Bronchial epithelial cell (primary cell): ENCODE measurements at places on chromosomes 11 and 22. TPM values are rescaled to one million over a fixed set of nuclear protein-coding genes. Genes with fewer than 3 reads are reported as not detected.

The CREB3L1 gene
- total RNA-seq = 0.13 and 0.53 TPM in 2 replicates

The OR4C11 gene
- not detected in 2 replicates for total RNA-seq

The CTSC gene
- total RNA-seq = 72.1 and 80.8 TPM in 2 replicates

The FAM111B gene
- total RNA-seq = under 0.01 TPM in 2 replicates

The NLRP6 gene
- not detected in 2 replicates for total RNA-seq

The AP2A2 gene
- 9.5 and 17.8 TPM in 2 replicates for total RNA-seq

The MS4A2 gene
- not detected in 2 replicates for total RNA-seq

The MS4A15 gene
- total RNA-seq = not detected in 2 replicates

The PLEKHB1 gene
- 0.13 TPM in 1 of 2 replicates, not detected in the other for total RNA-seq

The NXPE1 gene
- total RNA-seq = not detected in 2 replicates

The OR51B4 gene
- total RNA-seq = not detected in 2 replicates

The PLEKHA7 gene
- total RNA-seq = 2.4 and 6.4 TPM in 2 replicates

The TSGA10IP gene
- under 0.01 TPM in 1 of 2 replicates, not detected in the other for total RNA-seq

The GAL3ST3 gene
- total RNA-seq = not detected in 2 replicates

The CNIH2 gene
- not detected in 2 replicates for total RNA-seq

The HEPACAM gene
- total RNA-seq = not detected in 2 replicates

The DDIAS gene
- under 0.01 and 0.26 TPM in 2 replicates for total RNA-seq

The SYT7 gene
- total RNA-seq = 21.1 and 34.4 TPM in 2 replicates

The SH3BP1 gene
- total RNA-seq = 15.5 and 15.6 TPM in 2 replicates

The DRD4 gene
- total RNA-seq = 0.13 TPM in 1 of 2 replicates, not detected in the other

The FLRT1 gene
- total RNA-seq = 0.26 and 1.5 TPM in 2 replicates

The NXPE2 gene
- total RNA-seq = not detected in 2 replicates

The C11orf24 gene
- 13.2 and 18.3 TPM in 2 replicates for total RNA-seq

The MAJIN gene
- not detected in 2 replicates for total RNA-seq

The CCND1 gene
- 83.8 and 198 TPM in 2 replicates for total RNA-seq

The LINC01488 gene
- not detected in 2 replicates for total RNA-seq

The HORMAD2 gene
- not detected in 2 replicates for total RNA-seq

The APOL6 gene
- total RNA-seq = 6.1 and 10.6 TPM in 2 replicates

The MAPK8IP2 gene
- 0.53 and 0.77 TPM in 2 replicates for total RNA-seq

The SOX10 gene
- not detected in 2 replicates for total RNA-seq

The YPEL4 gene
- total RNA-seq = 0.26 TPM in 1 of 2 replicates, not detected in the other

The BET1L gene
- 16.0 and 16.3 TPM in 2 replicates for total RNA-seq

The RIN1 gene
- total RNA-seq = 19.0 and 19.7 TPM in 2 replicates

The OR8G5 gene
- total RNA-seq = not detected in 2 replicates

The SIK2 gene
- total RNA-seq = 2.9 and 3.6 TPM in 2 replicates

The TMEM45B gene
- 162 and 317 TPM in 2 replicates for total RNA-seq

The KLHDC7B gene
- total RNA-seq = 0.26 TPM in 2 replicates
